ENCODE measurements at places on chromosomes 5 and 9. TPM values are rescaled to one million over a fixed set of nuclear protein-coding genes. Genes with fewer than 3 reads are reported as not detected.

SAXO1 gene
- not detected for total RNA-seq

PTRH1 gene
- total RNA-seq: 35.9 TPM

PCA3 gene
- not detected for total RNA-seq

TMC1 gene
- not detected for total RNA-seq

CCL27 gene
- total RNA-seq: 0.35 TPM

GRCh38 chr9:99239341-99240060, 17.4 kb downstream of the SEC61B start:
- no peaks in the 10 kb centered on the region for H3K4me1 ChIP-seq
- DNase-seq: no peak
- H3K27ac ChIP-seq: no peak overlapping the region
- no peaks in the 10 kb centered on the region for H3K27me3 ChIP-seq
- H3K4me3 ChIP-seq: no peak overlapping the region

DNA sequence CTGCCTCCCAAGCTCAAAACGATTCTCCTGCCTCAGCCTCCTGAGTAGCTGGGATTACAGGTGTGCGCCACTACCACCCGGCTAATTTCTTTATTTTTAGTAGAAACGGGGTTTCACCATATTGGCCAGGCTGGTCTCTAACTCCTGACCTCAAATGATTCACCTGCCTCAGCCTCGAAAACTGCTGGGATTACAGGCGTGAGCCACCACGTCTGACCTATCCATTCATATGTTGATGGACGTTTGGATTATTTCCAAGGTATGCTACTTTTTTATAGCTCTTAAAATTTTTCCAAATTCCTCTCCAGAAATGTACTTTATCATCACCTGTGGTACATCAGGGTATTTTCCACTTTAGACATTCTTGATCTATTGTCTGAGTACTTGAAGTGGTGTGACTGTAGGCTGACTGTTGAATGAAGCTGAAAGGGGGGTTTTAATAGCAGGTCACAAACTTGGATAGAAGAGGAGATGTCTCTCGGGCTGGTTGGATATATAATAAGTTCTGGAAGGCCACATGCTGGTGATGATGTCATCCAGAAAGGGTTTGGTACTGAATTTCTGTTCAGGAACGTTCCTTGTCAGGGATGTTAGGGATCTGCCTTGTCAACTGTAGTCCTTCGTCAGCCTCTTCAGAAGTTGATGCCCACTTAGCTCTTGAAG, 7.4 kb downstream of the CTNNA1 start:
- H3K27ac ChIP-seq: no peak overlapping the region
- H3K36me3 ChIP-seq: no peaks in the 10 kb centered on the region
- no peak for DNase-seq
- peaks cover 12% of the 10 kb centered on the region for H3K4me1 ChIP-seq
- H3K4me3 ChIP-seq: no peak overlapping the region

DNA sequence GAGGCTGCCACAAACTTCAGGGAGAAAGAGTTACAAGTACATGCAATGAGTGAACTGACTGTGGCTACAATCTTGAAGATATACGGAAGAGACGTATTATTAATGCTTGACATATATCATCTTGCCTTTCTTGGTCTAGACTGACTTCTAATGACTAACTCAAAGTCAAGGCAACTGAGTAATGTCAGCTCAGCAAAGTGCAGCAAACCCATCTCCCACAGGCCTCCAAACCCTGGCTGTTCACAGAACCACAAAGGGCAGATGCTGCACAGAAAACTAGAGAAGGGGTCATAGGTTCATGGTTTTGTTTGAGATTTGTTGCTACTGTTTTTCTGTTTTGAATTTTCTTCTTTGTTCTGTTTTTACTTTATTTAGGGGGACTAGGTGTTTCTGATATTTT, 21.0 kb downstream of the IL7R start:
- H3K4me3 ChIP-seq: no peak overlapping the region
- H3K4me1 ChIP-seq: peaks cover 61% of the 10 kb centered on the region
- no peaks in the 10 kb centered on the region for H3K27me3 ChIP-seq
- no peak overlapping the region for H3K27ac ChIP-seq

DNA sequence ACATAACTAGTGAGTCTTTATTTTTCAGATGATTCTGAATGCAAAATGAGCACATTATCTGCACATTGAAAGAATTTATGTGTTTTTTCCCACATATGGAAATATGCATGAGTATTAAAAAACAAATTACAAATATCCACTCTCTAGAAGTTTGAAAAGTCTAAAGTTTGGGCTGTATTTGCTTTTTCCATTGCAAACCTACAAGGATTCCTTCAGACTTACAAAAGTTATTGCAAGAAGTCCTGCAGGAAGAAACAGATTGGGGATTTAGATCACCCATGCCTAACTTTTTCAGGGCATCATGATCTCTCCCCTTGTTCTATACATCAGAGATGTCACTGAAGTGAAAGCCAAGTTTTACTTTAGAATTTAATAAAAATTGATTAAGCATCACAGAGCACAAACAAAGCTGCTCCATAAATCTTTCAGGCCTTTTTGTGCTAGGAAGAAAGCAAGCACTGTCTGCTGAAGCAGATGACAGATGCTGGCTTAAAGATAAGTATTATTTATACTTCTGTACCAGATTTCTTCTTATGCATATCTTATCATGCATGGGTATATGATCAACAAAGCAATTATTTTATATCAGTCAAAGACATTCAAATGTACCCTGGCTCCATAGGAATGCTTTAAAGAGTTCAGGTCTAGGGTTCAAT, 71.7 kb downstream of the NFIB start:
- no peaks in the 10 kb centered on the region for H3K27me3 ChIP-seq
- no peak overlapping the region for H3K4me3 ChIP-seq
- DNase-seq: no peak
- no peaks in the 10 kb centered on the region for H3K36me3 ChIP-seq

DNA sequence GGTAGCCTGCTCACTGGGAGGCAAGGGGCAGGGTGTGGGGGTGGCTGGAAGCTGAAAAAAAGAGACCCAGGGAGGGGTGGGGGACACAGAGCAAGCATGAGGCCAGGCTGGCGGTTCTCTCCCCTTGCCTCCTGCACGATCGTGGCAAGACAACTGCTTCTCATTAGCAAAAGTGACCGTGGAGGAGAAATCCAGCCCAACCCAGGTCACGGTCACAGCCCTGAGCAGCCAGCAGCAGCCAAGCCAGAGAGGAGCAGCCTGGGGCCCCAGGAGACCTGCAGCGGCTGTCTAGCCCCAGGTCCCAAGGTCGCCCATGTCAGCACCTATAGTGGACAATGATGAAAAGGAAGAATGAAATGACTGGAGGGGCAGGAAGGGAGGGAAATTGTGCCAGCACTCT, 89.1 kb downstream of the NRG2 start:
- no peak overlapping the region for H3K27ac ChIP-seq
- no peaks in the 10 kb centered on the region for H3K36me3 ChIP-seq
- H3K4me3 ChIP-seq: no peak overlapping the region
- no peaks in the 10 kb centered on the region for H3K4me1 ChIP-seq

- DNase-seq: no peak
- H3K36me3 ChIP-seq: no peaks in the 10 kb centered on the region
- no peaks in the 10 kb centered on the region for H3K4me1 ChIP-seq
- H3K4me3 ChIP-seq: no peak overlapping the region
- no peak overlapping the region for H3K27ac ChIP-seq
Measured at GRCh38 chr5:126198531-126198930, 224.7 kb upstream of the GRAMD2B start.

DNA sequence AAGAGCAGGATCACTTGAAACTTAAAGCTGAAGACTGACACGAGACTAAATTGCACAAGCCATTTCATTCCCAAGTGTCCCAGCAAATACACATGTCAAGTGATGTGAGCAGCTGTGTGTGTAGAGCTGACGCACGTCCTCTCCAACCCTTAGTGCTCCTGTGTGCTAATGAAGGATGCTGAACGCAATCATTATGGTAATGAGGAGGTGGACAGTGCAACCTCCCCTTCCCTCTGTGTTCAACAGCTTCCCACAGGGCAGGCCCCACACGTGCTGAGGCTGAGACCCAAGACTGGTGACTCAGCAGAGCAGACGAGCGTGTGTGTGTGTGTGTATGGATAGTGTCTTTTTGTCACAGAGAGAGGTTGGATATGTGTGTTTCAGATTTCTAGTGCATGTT, 702.1 kb downstream of the SEMA5A start:
- H3K36me3 ChIP-seq: no peaks in the 10 kb centered on the region
- no peak for DNase-seq
- H3K4me1 ChIP-seq: no peaks in the 10 kb centered on the region
- no peaks in the 10 kb centered on the region for H3K27me3 ChIP-seq

DNA sequence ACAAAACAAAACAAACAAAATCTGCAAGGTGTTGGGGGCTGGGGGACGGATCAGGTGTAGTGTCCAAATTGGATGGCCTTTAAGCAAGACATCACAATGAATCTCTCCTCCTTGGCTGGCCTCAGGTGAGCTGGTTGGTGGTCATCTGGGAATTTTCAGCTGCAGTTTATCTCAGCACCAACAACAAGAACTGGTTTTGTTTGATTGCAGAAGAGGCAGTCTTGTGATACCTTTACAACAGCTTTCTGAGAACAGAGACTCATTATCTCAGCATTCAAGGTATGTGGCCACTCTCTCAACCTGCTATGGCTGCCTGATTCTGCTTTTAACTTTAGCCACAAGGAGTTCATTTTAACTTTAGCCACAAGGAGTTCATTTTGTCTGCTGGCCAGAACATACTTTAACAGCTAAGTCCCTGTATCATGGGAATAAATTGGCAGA, 1543.4 kb downstream of the EFNA5 start:
- no peaks in the 10 kb centered on the region for H3K4me1 ChIP-seq
- no peaks in the 10 kb centered on the region for H3K36me3 ChIP-seq
- no peaks in the 10 kb centered on the region for H3K27me3 ChIP-seq
- H3K4me3 ChIP-seq: no peak overlapping the region

DNA sequence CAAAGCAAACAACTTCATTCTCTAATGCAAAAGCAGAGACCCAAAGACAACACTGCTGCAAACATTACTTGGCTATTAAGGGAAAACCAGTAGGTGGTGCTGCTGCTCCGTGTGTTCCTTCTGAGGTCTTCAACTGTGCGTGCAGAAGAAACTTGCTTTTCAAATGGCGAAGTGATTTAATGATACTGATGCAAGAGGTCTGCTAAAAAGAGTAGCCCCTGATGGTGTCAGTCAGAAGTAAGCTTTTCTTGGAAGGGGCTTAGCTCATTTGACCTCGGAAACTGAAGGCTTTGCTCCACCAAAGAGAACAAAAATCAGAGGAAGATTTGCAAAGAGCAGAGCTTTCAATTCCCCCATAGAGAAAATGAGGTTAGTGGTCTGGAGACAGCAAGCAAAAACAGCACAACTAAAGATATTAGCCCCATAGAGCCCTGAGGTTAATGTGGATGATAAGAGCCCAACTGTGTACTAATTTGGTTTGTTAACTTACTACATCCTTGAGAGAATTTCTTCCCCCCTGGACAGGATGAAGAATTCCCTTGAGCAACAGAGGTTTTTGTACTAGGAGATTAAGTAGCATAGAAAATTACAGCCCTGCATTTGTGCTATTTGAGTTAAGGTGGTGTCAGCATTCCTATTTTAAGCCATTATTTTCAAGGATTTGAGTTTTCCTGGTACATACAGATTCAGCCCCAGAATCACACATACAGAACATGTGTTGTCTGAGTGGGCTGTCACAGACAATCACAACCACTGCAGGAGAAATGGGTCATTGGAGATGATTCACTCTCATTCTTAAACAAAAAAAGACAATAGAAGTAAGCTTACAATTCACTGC, 153.2 kb upstream of the C9orf72 start:
- no peak overlapping the region for H3K4me3 ChIP-seq
- no peak overlapping the region for H3K27ac ChIP-seq
- DNase-seq: peak; percentile 22
- H3K4me1 ChIP-seq: no peaks in the 10 kb centered on the region
- peaks cover 3% of the 10 kb centered on the region for H3K27me3 ChIP-seq

- peak overlapping the region; percentile 85 for H3K4me3 ChIP-seq
- H3K27ac ChIP-seq: no peak overlapping the region
- H3K4me1 ChIP-seq: peaks cover 15% of the 10 kb centered on the region
- no peak for DNase-seq
- H3K27me3 ChIP-seq: no peaks in the 10 kb centered on the region
- H3K36me3 ChIP-seq: no peaks in the 10 kb centered on the region
Measured at GRCh38 chr5:10627160-10627701, 63.4 kb downstream of the ANKRD33B start.

GRCh38 chr5:122150215-122150614, 20.9 kb downstream of the ZNF474 start:
- DNase-seq: no peak
- no peak overlapping the region for H3K27ac ChIP-seq
- no peaks in the 10 kb centered on the region for H3K36me3 ChIP-seq
- H3K4me3 ChIP-seq: no peak overlapping the region

- H3K27me3 ChIP-seq: no peaks in the 10 kb centered on the region
- DNase-seq: no peak
- no peaks in the 10 kb centered on the region for H3K36me3 ChIP-seq
- H3K4me1 ChIP-seq: no peaks in the 10 kb centered on the region
- no peak overlapping the region for H3K4me3 ChIP-seq
Measured at GRCh38 chr5:66660396-66660795, 64.2 kb downstream of the MAST4 start.

- no peaks in the 10 kb centered on the region for H3K4me1 ChIP-seq
- no peaks in the 10 kb centered on the region for H3K27me3 ChIP-seq
- H3K27ac ChIP-seq: no peak overlapping the region
- no peak overlapping the region for H3K4me3 ChIP-seq
- no peaks in the 10 kb centered on the region for H3K36me3 ChIP-seq
Measured at GRCh38 chr5:90894866-90895420, 336.3 kb downstream of the ADGRV1 start.

DNA sequence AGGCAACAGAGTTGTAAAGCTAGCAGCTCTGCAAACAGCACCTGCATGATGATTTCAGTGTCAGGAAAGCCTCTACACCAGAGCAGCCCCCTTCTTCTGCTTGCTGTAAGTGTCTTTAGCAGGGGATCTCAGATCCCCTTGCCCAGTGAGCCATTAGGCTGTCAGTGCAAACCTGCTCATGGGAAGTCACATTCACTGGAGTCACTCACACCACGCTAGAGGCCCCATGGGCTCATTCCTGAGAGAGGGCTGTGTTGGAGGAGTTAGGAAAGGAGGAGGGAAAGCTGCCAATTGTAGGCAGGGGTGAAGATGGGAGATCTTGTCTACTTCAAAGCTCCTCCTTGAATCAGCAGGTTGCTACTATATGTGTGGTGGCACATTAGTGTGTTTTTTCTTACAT, 275.2 kb downstream of the SMARCA2 start:
- H3K4me1 ChIP-seq: no peaks in the 10 kb centered on the region
- H3K27me3 ChIP-seq: no peaks in the 10 kb centered on the region
- H3K36me3 ChIP-seq: no peaks in the 10 kb centered on the region
- H3K4me3 ChIP-seq: no peak overlapping the region
- DNase-seq: no peak

- H3K4me1 ChIP-seq: no peaks in the 10 kb centered on the region
- H3K27me3 ChIP-seq: no peaks in the 10 kb centered on the region
- H3K27ac ChIP-seq: no peak overlapping the region
- no peak overlapping the region for H3K4me3 ChIP-seq
- no peak for DNase-seq
Measured at GRCh38 chr9:135526089-135526729, 5.0 kb downstream of the LCN1 start.

Measured in CD8-positive, alpha-beta memory T cell (primary cell).